NB4 (cell line): ENCODE measurements at places on chromosomes 13 and 19.

- DNase-seq, result peak; percentile 61
Observed at GRCh38 chr19:33187183-33187540, 7.0 kb upstream of the LRP3 start.

DNA sequence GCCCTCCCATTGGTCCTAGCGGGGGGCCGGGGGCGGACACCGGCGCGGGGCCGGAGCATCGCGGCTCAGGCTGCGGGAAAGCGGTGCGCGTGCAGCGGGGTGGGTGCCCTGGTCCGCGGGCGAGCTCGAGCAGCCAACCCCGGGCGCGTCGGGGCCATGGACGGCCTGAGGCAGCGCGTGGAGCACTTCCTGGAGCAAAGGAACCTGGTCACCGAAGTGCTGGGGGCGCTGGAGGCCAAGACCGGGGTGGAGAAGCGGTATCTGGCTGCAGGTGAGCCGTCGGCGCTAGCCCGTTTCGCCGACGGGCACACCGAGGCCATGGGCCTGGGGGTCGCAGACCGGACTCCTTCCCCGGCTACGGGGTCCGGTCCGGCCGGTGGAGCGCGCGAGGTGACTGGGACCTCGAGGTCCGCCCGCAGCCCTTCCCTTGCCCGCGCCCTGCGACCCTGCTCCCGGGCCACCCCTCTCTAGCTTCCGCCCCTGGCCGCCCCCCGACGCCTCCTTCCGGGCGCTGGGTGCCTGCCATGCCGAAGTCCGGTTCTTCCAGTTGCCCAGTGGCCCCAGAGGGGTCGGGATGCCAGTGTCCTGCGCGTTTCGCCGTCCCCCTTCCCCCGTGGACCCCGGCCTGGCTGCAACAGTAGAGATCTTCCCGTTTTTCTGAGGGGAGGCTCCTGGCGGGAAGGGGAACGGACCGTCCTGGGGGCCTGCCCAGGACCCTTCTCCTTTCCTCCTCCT is at the start of gene REEP6:
Gene REEP6 (plus strand): TSS at position 68 of the 735 bp plus-strand sequence. CDS start 89 bp downstream, at position 157.
- DNase-seq, result no peak

DNA sequence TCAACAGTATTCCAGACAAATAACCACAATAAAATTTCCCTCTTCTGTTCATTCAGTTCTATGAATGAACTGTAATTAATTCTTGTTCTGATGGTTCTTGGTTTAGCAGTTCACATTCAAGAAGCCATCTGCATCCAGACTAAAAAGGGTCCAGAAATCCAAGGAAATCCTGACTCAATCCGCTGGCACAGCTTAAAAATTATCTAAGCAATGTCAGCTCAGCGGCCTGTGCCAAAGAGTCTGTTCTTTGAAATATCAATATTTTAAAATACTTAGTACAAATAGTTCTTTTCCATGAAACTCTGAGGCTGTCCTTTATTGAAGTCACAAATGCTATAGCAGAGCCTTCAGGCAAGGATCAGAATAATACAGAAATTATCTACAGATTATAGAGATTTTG is 57.2 kb downstream of the DHRS12 start:
- DNase-seq, result no peak

DNA sequence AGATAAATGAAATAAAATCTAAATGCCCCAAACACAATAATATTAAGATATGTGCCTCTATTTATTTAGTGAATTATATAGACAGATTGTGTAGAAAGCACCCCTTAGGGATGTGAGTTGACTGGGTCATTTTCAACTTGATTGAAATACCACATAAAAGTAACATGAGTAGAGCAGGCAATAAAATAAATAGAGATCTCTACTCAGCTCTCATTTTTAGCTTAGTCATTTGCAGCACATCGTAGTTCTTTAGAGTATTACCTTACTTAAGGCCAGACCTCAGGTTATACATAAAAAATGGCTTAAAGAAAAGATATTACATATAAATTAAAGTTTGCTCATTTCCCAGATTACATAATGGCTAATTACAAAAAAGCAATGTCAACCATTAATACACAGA is 1525.6 kb upstream of the PRR20A start:
- no peak for DNase-seq

DNA sequence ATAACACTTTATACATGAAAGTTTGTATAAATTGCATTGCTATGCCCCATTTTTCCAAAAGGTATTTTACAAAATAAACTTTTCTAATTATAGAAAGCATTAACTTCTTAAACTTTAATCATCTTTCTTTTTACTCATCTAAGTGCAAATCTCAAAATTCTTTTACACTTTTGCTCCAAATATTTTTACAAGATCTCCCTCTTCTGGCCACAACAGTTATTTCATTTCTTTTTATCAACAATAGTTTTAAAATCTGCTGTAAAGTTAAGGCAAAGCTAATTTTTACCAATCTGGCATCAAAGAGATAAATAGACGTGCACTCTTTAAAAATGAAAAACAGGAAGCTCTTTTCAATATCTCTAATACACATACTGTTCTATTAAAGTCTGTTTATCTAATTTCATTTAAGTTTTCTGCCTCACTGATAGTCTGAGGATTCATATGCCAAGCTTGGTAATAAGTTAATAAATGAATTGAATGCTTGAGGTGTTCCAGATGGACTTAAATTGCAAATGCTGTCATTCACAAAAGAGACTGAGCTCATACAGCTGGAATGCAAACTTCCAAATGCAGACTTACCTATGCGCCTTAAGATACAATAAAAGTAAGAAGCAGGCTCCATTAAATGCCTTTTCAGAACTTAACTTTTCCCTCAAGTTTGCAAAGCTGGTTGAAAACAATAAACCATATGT is 583.0 kb upstream of the ATXN8OS start:
- DNase-seq, result peak; percentile 9

GRCh38 chr19:18596752-18597157 is 8.2 kb downstream of the REX1BD start:
- DNase-seq, result peak; percentile 68

GRCh38 chr19:55015126-55015525 is 22.9 kb downstream of the GP6 start:
- no peak for DNase-seq

GRCh38 chr19:10339380-10339960 is at the start of gene ICAM3:
ICAM3 (minus strand) TSS chr19:10339624; CDS start chr19:10339614, 10 bp downstream.
- peak; percentile 100 for DNase-seq

- DNase-seq, result peak; percentile 48
Observed at GRCh38 chr13:20492641-20493040, 33.0 kb downstream of the CRYL1 start.

DNA sequence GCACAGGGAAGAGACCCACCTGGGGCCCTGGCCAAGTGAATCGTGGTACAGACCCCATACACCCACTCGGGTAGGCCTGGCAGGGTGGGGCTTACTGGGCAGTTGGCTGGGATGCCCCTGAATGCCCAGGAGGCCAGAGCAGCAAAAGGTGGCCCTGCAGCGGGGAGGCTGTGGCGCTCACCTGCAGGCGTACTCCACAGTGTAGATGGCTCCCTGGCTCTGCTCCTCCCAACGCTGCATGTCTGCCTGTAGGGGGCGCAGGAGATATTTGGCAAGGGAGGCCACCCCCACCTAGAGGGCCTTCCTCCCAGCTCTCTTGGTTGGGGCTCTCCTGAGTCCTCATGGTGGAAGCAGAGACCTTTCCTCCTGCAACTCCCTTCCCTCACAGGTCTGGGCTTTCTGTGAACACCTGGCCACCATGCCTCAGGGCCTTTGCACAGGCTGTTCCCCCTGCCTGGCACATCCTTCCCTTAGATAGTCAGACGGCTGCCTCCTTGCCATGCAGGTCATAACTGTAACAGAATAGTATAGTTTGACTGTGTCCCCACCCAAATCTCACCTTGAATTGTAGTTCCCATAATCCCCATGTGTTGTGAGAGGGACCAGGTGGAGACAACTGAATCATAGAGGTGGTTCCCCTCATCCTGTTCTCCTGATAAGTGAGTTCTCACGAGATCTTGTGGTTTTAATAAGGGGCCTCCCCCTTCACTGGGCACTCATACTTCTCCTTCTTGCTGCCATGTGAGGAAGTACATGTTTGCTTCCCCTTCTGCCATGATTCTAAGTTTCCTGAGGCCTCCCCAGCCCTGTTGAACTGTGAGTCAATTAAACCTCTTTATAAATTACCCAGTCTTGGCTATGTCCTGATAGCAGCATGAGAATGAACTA is 5.9 kb downstream of the BORCS8 start:
- DNase-seq, result peak; percentile 81

DNA sequence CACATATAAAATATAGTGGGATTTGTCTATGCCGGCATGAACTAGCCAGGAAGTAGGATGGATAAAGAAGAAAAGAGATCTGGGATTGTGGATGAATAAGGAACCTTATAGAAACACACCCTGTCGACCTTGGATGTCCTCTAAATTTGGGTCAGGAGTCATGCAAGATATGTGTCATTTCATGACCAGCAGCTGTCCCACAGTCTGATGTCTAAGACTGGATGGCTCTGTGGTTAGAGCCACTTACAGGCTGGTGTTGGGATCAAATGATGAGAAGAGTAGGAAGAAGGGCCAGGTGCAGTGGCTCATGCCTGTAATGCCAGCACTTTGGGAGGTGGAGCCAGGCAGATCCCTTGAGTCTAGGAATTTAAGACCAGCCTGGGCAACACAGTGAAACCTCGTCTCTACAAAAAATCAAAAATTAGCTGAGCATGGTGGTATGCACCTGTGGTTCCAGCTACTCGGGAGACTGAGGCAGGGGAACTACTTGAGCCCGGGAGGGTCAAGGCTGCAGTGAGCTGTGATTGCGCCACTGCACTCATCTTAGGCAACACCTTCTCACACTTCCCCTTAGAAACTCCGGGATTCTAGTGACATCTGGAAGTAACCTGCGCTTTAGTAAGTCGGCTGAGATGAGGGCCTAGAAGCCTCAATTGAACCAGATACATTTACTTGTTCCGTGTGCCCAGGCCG is 30.8 kb downstream of the TMED1 start:
- peak; percentile 73 for DNase-seq

DNA sequence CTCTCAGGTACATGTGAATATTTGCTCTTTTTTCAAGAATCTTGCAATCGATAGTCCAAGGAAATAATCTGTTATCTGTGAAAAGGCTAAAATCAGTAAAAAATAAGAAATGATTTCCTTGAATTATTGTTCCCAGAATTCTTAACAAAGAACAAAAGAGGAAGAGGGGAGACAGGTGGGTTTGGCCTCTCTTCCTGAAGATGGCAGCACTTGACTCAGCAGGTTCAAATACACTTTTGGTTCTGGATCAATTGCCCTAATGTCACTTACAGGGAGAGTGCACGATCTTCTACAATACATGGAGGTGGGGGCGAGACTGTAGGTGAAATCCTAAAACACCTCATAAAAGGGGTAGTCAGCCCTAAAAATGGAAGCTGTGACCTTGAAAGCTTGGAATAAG is 358.7 kb downstream of the IRS2 start:
- DNase-seq, result no peak

DNA sequence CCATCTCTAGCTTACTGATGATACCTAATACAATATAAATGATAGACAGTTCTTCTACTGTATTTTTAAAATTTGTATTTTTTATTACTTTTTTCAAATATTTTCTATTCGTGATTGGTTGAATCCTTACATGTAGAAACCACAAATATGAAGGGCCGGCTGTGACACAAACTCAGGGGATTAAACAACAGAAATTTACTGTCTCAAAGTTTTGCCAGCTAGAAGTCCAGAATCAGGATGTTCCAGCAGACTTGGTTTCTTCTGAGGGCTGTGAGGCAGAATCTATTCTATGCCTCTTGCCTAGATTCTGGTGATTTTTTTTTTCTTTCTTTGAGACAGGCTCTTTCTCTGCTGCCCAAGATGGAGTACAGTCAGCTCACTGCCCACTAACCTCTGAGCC is 13.8 kb downstream of the FPR1 start:
- DNase-seq, result no peak

DNA sequence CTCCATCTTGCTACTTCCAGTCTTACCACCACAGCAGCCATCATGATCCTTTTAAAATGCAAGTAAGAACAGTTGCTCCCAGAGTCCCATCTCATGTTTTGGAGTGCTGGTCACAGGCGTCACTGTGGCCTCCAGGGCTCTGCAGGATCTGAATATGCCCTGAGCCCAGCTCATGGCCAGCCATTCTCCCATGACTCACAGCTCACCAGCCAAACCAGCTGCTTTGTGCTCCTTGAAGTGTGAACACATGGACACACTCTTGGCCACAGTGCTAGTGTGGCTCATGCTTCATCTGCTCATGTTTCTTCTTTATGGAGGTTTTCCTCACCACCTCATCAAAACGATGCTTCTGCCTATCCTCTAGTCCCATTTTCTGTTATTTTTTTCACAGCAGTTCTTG is 466.5 kb downstream of the UQCRFS1 start:
- DNase-seq, result no peak

- DNase-seq, result peak; percentile 56
Observed at GRCh38 chr19:54653181-54653809, 9.5 kb upstream of the LILRB4 start.

DNA sequence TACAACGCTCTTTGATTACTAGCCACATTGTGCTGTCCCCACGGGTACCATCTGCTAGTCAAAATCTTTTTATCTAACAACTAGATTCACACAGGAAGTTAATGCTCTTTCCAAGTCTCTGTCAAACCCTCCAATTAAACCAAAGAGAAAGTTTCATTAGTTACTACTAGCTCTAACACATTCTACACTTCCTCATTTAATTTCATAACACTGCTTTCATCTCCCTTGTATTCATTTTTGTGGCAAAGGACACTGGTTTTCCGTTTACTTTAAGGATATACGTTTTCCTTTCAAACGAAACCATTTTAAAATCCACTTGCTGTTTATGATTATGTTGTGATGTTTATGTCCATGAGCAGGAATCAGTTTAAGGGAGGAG is 5.3 kb downstream of the DYRK1B start:
- no peak for DNase-seq

GRCh38 chr13:38538422-38538821 is 148.5 kb upstream of the FREM2 start:
- no peak for DNase-seq

DNA sequence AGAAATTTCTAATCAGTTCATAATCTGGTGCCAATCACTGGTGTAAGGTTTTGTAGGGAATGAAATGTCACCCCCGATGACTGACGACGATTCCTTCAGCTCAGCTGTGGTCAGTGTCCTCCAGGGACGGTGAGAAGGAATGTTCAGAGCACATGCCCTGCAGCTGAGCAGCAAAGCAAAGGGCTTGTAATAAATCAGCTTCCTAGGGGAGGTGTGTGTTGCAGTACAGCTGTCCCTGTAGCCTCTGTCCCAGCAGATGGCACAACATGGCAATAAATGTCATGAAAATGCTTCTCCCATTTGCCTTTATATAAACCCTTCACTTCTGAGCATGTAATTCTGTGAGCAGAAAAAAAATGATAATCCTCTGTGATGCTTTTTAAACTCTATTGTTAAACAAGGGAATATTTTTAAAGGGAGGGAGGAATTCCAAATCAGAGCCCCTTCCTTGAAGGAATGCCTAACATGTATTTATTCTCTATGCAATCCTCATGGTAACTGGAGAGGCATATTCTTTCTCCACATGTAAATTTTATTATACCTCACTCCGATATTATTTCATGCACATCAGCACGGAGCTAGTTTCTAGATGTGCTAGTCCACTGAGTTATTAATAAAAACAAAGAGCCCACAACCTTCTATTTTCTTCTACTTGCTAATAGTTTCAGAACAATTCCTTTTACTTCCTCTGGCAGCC is 102.5 kb downstream of the FAM216B start:
- DNase-seq, result peak; percentile 33
